ENCODE measurements at places on chromosomes 13 and 19. TPM values are rescaled to one million over a fixed set of nuclear protein-coding genes. Genes with fewer than 3 reads are reported as not detected.

- no peak for DNase-seq
These were observed 84.5 kb upstream of the FRY start for GRCh38 chr13:31947105-31947504.

- DNase-seq = no peak
These were observed 652 bp downstream of the POU4F1 start for GRCh38 chr13:78602561-78603239.

Gene C1QTNF9B
- not detected for total RNA-seq

DNA sequence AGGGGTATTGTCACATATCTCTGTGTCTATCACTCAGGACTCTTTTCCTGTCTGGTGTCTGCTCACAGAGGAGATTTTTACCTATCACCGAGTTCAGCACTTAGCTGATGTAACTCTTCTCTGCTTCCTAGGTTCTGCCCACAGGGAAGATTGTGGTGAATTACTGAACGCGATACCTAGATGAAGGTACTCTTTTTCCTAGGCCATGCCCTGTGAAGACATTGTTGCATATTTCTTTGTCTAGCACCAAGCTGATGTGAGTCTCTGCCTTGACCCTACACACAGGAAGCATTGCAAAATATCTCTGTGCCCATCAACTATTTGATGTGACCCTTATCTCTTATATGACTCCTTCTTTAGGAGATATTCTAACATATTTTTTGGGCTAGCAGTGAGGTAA is 72.1 kb upstream of the ZNF43 start:
- DNase-seq = no peak

GRCh38 chr13:110363010-110363409 is 55.9 kb downstream of the COL4A2 start:
- DNase-seq = no peak

DNA sequence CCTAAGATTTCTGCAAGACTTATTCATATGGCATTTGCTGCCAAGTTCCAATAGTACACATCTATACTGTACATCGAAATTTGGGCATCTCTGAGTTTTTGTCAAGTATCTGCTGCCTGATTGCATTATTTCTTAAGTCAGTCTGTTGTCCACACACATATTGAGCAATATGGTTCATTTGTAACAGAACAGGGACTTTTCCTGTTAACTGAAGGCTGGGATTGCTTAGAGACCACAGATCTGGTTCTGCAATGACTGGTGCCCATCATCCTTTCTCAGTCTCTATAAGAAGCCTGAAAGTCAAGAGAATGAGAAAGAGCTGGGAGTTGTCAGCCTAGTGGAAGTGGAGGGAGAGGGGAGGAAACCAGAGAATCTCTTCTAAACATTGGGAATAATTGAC is 22.5 kb upstream of the MYCBP2 start:
- DNase-seq = no peak

- no peak for DNase-seq
These were observed 15.1 kb downstream of the PABPC3 start for GRCh38 chr13:25110956-25111584.

GRCh38 chr19:55433292-55433691 is 9.8 kb downstream of the SHISA7 start:
- DNase-seq = no peak
